ENCODE measurements at places on chromosomes 11 and 22.
A peak's percentile ranks its signal among the peaks of the same experiment; 100 is the strongest.

- no peak for DNase-seq
Measured at GRCh38 chr11:86761978-86762377, 38.4 kb upstream of the PRSS23 start.

DNA sequence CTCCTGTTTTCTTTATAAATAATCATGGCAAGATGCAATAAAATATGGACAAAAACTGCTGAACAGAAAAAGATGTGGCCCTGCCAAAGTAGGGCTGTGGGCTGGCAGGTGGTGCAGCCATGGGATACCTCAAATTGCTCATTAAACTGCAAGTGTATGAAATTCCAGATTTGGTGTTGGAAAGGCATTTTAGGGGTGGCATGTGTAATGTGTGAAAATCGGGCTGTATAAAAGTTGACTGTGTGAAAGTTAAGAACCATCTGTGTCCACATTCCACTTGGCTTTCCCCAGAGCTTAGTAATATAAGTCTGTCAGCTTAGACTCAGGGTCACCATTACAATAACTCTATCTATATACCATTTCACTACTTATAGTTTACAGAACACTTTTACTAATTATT is 34.8 kb upstream of the FZD4 start:
- no peak for DNase-seq

DNA sequence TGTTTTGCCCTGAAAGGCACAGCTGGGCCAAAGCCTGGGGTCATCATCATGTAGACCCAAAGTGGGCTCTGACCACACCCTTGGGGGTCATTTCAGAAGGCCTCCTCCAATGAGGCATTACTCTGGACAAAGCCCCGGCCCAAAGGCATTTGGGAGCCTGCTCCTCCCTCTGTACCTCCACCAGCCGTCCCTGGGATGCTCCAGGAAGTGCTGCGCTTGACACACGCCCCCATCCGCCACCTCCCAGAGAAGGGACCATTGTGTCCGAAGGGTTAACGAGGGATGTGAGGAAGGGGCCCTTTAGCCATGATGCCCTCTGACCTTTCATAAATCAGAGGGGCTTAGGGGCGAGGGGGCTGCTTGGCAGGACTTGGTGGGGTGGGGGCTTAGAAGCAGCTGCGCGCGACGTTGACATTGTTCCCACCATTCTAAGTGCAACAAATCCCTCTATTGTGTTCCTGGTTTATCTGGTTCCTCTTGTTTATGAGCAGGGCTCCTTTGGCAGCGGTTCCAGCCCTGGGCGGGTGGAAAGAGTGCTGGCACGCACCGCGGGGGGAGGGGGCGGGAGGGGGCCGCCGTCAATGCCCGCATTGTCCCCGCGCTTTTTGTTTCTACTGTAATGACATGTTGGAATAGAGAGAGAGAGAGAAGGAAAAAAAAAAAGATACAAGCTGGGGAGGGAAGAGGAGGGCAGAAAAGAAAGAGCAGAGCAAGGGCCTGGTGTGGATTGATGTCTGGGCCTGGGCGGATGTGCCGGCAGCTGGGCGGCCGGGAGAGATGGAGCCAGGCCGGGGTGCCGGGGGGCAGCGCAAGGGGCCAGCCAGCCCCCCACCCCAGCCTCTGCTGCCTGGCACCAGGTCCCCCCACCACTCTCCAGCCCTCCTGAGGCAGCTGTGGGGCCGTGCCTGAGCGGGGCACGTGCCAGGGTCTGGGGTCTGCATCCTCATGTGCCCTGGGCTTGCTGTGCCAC is 32.1 kb upstream of the SOX10 start:
- no peak for DNase-seq

GRCh38 chr11:15627560-15627959 is 512.8 kb downstream of the INSC start:
- DNase-seq = no peak

- no peak for DNase-seq
Measured at GRCh38 chr11:131137046-131137445, 220.8 kb upstream of the SNX19 start.

DNA sequence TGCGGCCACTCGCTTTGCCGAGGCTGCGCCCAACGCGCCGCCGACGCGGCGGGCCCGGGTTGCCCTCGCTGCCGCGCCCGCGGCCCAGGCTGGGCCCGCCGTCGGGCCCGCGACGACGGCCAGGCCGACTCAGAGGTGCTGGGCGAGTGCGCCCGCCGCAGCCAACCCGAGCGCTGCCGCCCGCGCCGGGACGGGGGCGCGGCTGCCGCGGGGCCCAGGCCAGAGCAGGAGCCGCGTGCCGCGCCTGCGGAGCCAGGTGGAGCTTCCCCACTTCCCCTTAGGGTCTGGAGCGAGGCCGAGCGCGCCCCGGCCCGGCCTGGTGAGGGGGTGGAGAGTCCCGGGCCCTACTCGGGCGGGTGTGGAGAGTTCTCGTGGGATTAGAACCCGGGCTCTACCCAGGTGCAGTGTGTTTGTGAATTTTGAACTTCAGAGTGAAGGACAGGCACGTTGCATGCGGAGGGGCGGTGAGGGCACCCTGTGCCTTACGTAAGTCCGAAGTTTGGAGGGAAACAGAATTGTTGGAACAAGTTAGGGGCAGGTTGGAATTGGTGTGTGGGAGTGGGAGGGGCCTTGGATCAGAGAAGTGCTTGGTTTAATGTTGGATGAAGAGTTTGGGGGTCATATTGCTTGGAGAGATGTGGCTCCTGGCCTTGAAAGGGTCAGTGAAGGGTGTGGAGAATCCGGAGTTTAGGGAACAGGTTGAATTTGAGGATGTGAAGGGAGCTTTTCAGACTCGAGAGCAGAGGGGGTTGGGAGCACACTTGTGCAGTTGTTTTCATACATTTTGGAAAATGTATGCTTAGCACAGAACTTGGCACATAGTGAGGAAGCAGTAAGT is 697 bp downstream of the RNF169 start:
- DNase-seq = peak; percentile 57

GRCh38 chr11:99584830-99585229 is 564.1 kb downstream of the CNTN5 start:
- DNase-seq = no peak

DNA sequence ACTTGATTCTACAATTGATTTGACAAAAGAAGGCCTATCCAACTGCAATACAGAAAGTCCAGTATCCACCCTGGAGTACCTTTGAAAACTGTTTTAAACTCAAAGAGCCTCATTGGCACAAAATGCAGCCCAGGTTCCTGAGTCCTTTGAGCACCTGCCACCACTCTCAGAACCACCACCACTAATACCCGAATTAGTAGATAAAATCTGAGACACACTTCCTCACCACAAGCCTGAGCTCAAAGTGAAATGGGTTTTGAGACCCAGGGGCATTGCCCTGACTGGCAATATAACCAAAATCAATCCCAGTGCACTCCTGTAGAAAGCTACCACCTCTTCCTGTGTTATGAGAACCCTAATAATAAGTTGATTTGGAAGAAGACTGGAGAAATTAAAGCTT is 215.7 kb downstream of the CSNK2A3 start:
- no peak for DNase-seq
